ENCODE measurements at places on chromosomes 5 and 9. TPM values are rescaled to one million over a fixed set of nuclear protein-coding genes. Genes with fewer than 3 reads are reported as not detected.

ARHGAP26 gene
- total RNA-seq: 41.4 TPM

DRD1 gene
- not detected for total RNA-seq

GRCh38 chr5:159048298-159048697 lies 51.4 kb downstream of the EBF1 start:
- no peak for DNase-seq

DNA sequence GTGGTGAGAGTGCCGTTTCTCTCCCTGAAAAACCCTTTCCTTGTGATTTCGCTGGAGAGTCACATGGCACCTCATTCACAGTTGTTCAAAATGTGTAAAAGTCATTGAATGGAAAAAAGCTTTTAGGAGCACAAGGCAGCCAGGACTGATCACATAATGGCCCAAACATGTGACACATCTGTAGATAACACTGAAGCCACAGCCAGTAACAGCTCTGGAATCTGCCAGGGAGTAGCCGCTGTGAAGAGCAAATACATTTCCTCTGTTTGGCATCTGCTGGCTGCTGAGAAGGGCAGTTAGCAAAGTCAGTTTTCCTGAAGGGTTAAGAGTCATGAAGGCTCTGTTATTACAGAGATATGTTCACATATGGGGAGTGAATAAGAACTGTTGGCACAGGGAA lies 271.8 kb downstream of the NNT start:
- peak; percentile 30 for DNase-seq

HTR4 gene
- not detected for total RNA-seq

DNA sequence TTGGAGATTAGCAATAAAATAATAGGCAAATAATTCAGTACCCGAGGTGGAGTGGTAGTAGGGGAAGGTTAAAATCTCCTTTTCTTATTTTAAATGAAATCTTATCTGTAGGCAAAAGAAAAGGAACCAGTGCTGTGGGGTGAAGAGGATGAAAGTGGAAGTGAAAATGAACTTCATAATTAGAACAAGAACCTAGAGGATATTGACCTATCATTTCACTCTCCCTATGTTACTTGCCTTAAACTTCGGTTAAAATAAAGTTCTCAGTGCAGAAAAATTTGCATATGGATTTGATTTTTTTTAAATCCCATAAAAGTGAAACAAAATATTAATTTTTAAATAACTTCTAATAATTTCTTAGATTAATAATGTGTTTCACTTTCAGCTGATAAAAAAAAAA lies 1094.9 kb upstream of the C9orf72 start:
- no peak for DNase-seq

DNA sequence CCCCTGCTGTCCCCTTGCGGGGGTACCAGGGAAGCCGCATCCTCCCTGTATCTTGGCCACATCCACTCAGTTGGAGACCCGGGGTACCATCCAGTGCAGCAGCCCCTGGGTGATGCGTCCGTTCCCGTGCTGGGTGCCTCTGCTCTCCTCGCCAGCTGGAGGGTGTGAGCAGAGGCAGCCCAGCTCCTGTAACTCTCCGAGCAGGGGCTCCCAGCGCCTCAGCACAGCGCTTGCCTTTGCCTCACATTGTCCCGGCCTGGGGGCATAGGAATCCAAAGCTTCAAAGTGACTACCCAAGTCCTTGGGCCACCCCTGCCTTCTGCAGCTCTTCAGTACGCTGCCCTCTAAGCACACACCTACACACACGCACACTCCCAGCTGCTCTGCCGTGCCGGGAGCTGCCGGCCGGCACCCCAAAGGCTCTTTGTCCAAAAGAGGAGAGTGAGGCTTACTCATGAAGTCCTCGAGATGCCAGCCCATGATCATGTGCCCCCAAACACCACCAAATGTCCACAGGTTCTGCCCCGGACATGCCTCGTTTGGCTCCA lies 733 bp downstream of the ANGPTL2 start:
- DNase-seq: no peak

- peak; percentile 31 for DNase-seq
Measured at GRCh38 chr5:135208903-135209721, 175.1 kb upstream of the PITX1 start.

Measured in stomach (tissue), 19 donors.